Mesenchymal stem cell (in vitro differentiated cells and primary cell): ENCODE measurements at places on chromosomes 5 and 9.

- peak; percentile 60 for DNase-seq
Measured at GRCh38 chr5:145887976-145888574, 15.3 kb upstream of the GRXCR2 start.

DNA sequence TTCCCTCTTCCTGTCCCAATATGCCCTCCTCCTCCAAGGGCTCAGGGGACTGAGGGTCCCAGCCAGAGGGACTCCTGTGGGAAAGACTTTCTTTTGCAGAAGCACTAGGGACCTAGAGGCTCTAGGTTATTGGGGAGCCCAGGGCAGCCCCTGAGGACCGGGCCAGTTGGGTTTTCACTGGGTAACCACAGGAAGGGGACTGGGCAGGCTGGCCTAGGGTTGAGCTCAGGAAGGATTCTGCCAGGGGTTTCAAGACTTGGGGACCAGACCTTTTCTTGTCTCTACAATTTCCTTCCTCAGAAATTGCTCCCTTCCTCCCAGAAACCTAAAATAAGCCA is 24.4 kb upstream of the HMCN2 start:
- no peak for DNase-seq

DNA sequence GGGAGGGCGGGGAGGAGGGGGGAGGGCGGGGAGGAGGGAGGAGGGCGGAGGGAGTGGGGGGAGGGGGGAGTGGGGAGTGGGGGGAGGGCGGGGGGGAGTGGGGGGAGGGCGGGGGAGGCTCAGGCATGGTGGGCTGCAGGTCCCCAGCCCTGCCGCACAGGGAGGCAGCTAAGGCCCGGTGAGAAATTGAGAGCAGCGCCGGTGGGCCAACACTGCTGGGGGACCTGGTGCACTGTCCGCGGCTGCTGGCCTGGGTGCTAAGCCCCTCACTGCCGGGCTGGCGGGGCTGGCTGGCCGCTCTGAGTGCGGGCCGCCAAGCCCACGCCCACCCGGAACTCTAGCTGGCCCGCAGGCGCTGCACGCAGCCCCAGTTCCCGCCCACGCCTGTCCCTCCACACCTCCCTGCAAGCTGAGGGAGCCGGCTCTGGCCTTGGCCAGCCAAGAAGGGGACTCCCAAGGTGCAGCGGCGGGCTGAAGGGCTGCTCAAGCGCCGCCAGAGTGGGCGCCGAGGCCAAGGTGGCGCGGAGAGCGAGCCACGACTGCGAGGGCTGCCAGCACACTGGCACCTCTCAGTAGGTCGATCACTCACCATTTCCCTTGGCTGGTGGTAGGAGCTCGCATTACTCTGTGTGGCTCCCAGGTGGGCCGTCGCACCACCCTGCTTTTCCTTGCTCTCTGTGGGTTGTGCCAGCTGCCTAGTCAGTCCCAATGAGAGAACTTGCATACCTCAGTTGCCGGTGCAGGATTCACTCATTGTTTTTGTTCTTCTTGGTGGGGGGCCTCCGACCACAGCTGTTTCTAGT is 160.2 kb downstream of the CNTLN start:
- no peak for DNase-seq

- DNase-seq: no peak
Measured at GRCh38 chr5:143182106-143182505, 221.4 kb downstream of the NR3C1 start.

DNA sequence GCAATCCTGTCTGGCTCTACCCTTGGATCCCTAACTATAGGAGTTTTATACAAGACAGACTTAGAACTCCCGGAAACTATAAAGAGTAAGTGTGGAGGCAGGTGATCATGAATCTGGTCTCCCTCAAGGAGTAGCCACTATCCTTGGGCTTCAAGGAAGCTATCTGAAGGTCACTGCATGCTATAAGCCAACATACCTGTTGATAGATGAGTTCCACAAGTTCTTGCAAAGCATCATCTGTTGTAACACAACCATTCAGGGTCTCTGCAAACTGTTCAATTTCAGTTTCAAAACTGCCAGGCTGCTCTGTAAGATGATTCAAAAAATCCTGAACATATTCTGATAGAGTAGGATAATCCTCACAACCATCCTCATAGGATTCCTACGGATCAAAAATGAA is 9.3 kb downstream of the PAIP1 start:
- DNase-seq: no peak

DNA sequence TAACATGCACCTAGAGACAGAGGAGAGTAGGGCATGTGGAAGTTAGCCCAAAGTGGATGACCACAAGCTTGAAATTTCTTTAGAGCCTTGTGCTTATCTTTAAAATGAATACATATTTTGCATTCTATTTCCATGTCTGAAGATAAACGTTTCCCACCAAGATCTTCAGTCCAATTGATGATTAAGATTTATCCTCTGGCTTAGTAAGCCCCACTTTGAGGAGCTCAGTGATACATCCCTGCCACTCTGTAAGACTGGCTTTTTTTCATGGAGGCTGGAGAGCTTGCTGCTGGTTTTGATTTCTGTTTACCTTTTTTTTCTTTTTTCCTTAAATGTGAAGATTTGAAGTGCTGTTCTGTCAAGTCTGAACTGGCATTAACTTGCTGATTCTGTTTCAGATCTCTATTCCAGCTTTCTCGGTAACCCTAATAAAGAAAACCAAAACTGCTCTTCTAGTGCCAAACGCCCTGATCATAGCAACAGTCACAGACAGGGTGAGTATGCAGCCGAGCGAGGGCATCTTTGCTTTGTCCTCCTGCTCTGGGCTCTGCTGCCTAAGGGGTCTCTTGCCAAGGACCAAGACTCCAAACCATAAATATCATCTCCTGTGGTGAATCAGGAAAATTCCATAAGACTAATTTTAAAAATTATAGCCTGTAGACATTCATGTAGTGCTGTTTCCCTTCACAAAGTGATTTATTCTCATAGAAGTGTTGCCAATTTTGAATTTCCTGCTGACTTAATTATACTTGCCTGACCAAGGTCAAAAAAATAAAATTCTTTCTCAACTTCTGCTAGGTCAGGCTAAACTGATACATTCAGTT is 54.3 kb downstream of the GRAMD2B start:
- no peak for DNase-seq

DNA sequence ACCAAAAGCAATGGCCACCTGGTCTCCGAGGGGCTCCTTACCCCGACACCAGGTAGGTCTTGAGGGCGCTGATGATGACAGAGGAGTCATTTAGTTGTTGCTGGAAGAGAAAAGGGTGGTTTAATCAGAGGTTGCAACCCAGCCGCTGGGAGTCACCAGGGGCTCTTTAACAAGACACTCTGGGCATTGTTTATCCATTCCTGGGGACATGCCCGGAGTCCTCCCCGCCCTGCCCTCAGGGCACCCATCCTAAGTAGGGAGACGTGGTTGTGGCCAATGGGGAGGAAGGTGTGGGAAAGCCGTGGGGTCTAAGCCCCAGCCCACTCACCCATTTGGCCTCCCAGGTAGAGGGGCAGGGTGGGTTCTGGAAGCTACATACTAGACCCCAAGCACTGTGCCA is 3.1 kb downstream of the PTGES2 start:
- DNase-seq: no peak

DNA sequence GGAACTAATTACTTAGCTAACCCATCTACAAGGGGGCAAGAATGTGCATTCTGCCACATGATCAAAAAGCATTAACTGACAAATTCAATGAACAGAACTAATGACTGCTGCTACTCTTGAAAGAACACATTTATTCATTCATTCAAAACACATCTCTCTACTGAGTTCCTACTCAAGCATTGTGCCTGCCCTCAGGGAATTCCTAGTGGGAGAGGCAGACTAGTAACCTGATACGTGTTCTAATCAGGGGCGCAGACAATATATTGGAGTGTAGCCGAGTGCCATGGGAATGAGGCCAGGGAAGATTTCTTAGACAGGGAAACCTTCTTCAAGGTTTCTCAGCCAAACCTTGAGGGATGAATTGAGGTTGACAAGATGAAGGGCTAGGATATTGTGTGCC is 56.7 kb upstream of the PAPPA start:
- no peak for DNase-seq

GRCh38 chr5:68482199-68482598 is 266.6 kb downstream of the PIK3R1 start:
- peak; percentile 29 for DNase-seq

DNA sequence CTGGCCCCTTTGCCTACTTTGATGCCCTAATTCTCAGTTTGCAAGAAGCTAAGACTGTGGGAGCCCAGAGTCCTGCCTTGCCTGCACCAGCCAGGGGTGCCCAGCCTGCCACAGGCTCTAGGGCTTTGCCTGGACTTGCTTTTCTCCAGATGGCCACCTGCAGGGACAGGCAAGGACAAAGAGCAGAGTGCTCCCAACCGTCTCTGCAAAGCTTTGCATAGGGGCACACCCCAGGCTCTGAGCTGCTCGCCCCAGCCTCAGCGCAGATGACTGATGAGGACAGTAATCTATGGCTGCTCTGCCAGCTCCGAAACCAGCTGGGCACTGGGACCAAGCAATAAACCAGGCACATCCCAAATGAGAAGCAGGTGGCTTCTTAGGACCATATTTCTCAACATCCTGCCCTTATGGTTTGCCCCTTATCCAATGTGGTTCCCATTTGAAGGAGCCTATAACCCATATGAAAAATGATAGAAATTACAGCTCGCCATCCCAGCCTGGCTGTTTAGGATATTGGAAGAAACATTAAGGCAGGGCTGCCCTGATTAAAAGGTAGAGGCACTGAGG is 25.4 kb upstream of the TCF7 start:
- no peak for DNase-seq

- DNase-seq: no peak
Measured at GRCh38 chr5:139882316-139882715, 86.7 kb downstream of the PSD2 start.

DNA sequence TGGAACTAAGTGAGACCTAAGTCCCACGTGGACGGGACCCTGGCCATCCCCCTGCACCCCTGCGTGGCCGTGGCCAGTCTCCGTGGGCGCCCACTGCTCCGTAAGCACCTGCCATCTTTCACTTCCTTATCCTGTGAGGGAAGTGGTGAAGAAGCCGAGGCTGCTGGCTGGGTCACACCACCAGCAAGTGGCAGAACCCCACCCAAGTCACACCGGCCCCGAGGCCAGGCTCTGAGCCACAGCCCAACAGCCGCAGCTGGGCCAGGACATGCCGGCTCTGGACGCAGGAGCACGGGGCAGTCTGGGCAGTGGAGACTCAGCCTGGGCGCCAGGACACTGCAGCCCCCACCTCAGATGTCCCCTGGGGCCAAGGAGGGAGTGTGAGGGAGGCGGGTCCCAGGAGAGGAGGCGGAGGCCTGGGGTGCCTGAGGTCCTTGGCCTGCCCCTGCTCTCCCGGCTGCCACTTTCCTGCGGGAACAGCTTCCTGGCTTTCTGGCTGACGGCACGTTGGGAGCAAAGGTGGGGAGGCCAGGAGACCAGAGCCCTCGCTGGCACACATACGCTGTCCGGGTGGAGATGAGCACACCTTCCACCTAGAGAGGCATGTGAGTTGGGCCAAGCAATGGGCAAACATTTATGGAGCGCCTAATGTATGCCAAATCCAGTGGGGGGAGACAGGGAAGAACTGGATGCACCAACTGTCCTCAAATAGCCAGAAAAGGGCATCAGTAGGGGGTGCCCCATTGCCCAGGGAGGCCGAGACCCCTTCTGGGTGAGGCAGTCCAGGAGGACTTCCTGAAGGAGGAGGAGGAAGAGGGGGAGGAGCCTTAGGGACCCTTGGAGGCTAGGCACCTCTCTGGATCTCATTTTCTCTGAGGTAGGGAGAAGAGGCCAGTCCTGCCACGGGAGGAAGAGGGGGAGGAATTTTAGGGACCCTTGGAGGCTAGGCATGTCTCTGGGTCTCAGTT is 43.9 kb upstream of the EGFL7 start:
- DNase-seq: no peak

DNA sequence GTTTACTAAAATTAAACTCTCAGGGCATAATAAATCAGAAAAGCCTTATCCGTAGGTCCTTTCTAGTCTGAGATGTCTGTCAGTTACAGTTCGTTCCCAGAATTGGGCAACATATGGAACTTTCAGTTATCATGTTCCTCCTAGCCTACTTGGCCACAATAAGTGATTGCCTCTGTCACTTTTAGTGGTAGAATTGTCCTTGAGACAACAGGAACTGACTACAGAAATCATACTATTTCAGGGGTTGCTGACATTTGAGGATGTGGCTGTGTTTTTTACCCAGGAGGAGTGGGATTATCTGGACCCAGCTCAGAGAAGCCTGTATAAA is 956 bp downstream of the ZNF189 start:
- DNase-seq: no peak

DNA sequence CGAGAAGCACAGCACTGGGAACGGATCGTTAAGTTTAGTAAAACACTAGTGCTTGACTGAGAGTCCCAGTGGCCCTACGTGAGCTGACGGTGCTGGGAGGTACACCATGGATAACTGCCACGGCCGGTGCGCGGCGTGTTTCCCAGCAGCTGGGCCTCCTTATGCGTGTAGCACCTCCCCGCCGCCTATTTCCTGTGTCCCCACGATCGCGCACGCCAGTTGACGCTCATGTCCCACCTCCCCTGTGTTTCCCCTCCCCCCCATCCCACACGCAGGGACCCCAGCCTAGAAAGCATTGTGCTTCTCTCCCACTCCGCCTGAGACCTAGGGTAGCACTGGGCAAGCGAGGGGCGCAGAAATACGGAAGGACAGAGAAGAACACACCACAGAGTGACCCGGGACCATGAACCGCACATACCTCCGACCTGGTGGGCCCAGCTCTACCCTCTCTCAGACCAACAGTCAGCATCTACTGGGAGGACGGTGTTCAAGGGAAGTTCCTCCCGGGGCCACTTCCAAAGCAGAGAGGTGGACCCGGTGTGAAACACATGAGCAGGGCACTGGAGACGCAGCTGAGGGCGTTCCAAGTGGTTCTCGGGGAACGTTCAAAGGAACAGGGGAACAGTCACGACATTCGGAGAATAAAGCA is 45.6 kb downstream of the DBH start:
- DNase-seq: no peak

- DNase-seq: no peak
Measured at GRCh38 chr5:20340126-20340525, 352.1 kb upstream of the CDH18 start.

- no peak for DNase-seq
Measured at GRCh38 chr9:101229606-101230005, 155.2 kb downstream of the BAAT start.

DNA sequence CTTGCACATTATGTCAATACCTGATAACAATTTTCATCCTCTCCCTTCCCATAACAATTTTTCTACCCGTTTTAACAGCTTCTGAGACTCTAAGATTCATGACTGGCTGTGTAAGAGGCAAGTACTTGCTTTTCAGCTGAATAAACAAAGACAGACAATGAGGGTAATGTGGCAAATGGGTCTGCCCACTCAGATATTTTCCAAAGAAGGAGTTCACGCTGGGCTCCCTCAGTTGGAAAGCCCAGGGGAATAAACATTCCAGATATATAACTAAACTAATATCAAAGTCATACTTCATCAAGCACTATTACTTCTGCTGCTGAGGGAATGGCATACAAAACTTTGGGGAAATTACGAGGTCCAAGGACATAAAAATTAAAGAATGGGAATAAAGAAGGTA is 24.4 kb downstream of the MEGF9 start:
- no peak for DNase-seq

DNA sequence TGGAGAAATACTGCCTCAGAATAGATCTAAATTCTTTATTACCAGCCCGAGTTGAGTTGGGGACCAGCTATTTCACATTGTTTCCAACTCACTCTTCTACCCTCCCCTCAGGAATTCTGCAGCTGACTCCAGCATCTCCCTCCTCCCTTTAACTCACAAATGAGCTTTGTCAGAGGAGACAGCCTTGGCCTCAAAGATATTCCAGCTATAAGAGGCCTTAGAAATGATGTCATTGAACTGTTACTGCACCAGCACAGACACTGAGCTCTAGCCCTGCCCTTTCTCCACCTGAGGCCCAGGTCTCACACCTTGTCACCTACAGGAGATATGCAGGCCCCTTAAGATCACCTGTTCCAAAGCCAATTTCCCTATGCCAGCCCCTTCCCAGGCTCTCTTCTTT is 78.4 kb upstream of the ATP10B start:
- DNase-seq: no peak

GRCh38 chr9:82354279-82354659 is 365.7 kb downstream of the SPATA31D1 start:
- no peak for DNase-seq
